ENCODE measurements at places on chromosomes 1 and 21. TPM values are rescaled to one million over a fixed set of nuclear protein-coding genes. Genes with fewer than 3 reads are reported as not detected.
A peak's percentile ranks its signal among the peaks of the same experiment; 100 is the strongest.

GRCh38 chr1:8702472-8702849, 115.0 kb downstream of the RERE start:
- no peak for DNase-seq

DNA sequence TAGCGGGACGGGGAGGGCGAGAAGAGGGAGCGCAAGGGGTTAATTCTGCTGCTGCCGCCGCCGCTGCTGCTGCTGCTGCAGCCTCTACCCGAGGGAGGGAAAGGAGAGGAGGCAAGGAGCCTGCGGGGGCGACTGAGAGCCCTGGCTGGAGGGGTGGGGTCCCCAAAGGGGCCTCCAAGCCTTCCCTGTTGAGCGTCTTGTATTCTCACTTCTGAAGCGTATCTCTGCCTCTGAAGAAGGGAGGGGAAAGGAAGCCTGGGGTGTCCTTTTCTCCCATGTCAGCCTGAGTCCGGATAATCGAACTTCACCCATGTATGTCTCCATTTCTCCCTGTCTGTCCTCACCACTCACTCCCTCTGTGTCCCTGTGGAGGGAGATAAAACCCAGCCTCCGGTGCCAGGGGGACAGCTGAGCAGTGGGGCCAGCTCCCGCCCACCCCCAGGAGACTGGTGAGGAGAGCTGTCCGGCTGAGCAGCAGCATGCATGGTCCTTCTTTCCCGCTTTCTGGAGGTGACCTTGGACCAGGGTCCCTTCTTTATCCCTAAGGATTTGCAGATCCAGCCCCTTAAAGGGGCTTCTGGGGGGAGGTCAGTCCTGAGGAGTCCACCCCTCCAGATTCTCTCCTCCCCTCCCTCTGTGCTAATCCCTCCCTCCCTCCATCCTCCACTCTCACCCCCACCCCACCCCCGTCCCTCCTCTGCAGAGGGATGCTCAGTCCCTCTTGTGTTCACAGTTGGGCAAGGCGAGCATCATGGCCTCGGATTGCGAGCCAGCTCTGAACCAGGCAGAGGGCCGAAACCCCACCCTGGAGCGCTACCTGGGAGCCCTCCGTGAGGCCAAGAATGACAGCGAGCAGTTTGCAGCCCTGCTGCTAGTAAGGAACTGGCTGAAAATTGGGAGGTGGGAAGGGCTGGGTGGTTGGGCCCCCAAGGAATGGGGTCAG, 1.0 kb downstream of the NCDN start:
- DNase-seq = peak; percentile 49

DNA sequence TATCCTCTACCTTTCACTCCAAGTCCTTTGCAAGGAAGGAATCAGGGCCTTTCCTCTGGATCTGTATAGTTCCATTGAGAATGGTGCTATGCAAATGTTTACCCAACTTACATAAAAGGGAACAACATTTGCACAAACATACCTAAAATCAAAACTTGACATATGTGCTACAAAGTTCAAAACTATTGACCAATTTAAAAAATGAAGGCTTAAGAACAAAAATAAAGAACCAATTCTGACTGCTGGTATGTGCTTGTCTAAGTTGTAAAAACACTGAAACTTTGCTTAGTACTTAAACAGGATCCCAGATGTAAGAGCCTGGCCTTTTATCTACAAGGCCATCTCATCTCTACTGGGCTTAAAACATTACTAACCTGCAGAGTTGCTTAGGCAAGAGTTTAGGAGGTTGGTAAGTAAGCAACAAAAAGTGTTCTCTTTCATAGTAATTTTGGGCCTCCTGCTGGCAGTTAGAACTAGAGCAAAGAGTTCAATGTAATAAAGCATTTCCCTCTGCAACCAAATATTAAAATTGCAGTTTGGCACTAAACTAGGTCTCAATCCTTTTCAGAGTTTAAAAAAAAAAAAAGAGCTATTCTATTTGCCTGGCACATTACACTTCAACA, 2.0 kb downstream of the SCMH1 start:
- no peak for DNase-seq

DNA sequence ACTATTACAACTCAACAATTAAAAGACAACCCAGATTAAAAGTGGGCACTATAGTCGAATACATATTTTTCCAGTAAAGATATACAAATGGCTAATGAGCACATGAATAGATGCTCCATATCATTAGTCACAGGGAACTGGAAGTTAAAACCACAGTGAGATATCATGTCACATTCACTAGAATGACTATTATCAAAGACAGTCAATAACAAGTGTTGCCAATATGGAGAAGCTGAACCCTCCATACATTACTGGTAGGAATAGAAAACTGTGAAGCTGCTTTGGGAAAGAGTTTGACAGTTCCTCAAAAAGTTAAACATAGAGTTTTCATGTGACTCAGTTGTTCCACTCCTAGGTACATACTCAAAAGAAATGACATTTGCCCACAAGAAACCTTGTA, 30.6 kb upstream of the MRPS6 start:
- no peak for DNase-seq

Gene INSRR
- 0.05 TPM for total RNA-seq

- DNase-seq = no peak
Measured at GRCh38 chr1:60849401-60849800, 233.0 kb upstream of the NFIA start.

Gene PI4KB
- 63.1 TPM for total RNA-seq

Gene TNFRSF4
- 3.2 TPM for total RNA-seq

Gene ADGRB2
- total RNA-seq = 0.79 TPM

GRCh38 chr1:52668711-52669110, 29.4 kb downstream of the COA7 start:
- DNase-seq = no peak

Gene CKS1B
- 2.3 TPM for total RNA-seq

Gene LRRN2
- total RNA-seq = not detected

Gene SHE
- not detected for total RNA-seq

DNA sequence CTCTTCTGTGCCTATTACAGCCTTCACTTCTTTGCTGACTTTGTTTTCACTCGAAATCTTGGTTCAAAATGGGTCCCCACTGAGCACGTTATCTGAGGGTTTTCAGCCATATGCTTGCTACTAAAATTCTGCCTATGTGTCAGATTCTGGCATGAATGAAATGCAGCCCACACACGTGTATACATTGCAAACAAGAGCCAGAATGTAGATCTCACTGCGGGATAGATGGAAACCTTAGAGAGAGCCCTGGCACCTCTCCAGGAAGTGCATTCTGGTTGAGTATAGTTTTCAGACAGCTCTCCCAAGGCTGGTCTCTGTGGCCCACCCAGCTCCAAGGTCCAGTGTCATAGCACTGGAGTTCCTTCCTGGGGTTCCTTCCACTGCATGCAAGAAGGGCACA, 234.7 kb upstream of the GJB5 start:
- no peak for DNase-seq

- no peak for DNase-seq
Measured at GRCh38 chr1:76862447-76862846, 4.8 kb upstream of the ST6GALNAC5 start.

Gene CNR2
- 0.98 TPM for total RNA-seq

DNA sequence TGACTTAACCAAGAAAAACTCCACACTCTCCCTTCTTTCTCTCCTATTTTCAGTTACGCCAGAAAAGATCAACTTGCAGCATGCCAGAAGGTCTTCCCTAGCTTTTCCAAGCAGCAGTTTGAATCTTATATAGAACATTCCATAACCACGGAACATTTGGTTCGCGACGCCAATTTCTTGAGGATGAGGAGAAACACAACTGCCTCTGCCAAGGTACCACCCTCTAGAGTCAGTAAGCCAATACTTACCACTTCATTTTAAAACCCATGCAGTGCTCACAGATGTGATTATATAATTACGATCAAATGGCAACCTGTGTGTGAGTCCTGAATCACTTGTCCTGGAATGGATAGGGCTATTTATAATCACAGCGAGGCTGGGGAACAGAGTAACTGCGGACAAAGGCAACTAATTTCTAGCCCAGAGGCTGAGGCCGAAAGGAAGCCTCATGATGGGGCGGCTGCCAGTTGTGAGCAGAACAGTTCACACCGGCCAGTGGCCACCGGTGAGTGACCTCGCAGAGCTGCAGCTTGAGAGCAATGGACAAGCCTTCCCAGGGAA, 43.2 kb upstream of the BACE2 start:
- no peak for DNase-seq

Gene EPHA2
- total RNA-seq = not detected

DNA sequence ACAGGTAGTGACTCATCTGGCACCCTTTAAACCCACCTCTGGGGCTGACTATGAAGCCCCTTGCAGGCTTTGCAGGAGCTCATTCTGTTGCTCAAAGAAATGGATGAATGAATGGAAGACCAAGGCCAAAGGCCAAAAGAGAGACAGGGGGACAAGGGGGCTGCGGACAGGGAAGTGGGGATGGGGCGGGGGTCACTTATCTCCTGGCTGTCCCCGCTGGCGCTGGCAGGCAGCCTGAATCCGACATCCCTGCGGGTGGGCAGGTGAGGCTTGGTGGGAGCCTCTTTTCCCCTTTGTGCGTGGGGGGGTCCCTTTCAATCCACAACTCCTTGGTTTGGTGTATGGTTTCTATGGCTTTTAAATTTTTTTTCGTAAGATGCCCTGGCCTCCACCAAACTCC, 239.6 kb upstream of the C1orf174 start:
- DNase-seq = no peak

Gene MTF2
- total RNA-seq = 41.4 TPM

Gene LCE2B
- total RNA-seq = not detected

DNA sequence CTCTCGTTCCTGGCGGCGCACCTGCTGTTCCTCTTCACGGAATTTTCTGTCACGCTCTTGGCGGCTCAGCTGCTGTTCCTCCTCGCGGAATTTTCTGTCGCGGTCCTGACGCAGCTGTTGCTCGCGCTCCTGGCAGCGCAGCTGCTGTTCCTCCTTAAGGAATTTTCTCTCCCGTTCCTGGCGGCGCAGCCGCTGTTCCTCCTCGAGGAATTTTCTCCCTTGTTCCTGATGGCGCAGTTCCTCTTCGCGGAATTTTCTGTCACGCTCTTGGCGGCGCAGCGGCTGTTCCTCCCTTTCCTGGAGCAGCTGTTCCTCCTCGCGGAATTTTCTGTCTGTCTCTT, 6.4 kb downstream of the TCHH start:
- DNase-seq = no peak

Gene TNFRSF9
- total RNA-seq = 3.8 TPM

Data from CD8-positive, alpha-beta T cell (primary cell).